ENCODE measurements at places on chromosomes 3 and 15.

GRCh38 chr3:72042397-72043203 is 257.7 kb upstream of the PROK2 start:
- no peak for DNase-seq

DNA sequence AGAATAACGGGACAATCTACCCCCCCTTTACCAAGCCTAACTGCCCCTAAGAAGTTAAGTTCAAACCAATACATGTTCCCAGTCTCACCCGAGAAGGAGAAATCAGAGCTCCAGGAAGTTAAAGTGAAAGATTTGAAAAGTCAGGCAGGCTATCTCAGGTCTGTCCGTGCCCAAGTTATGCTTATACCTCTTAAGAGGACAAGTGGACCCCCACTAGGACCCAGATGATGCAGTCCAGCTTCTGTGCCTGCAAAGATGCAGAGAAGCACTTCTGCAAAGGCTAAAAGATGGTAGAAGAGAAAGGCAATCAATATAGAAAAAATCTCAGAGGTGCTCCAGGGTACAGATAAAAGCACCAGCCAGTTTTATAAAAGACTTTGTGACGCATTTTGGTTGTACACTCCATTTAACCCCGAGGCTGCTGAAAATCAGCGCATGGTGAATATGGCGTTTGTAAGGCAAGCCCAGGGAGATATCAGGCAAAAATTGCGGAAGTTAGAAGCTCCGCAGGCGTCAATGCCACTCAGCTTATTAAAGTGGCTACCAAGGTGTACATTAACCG is 9.8 kb upstream of the SLC9C1 start:
- no peak for DNase-seq

DNA sequence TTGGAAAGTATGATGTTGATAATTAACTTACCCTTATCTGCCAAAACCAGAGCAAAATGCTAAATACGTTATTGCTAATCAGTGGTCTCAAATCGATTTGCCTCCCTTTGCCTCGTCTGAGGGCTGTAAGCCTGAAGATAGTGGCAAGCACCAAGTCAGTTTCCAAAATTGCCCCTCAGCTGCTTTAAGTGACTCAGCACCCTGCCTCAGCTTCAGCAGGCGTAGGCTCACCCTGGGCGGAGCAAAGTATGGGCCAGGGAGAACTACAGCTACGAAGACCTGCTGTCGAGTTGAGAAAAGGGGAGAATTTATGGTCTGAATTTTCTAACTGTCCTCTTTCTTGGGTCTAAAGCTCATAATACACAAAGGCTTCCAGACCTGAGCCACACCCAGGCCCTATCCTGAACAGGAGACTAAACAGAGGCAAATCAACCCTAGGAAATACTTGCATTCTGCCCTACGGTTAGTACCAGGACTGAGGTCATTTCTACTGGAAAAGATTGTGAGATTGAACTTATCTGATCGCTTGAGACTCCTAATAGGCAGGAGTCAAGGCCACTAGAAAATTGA is 59.7 kb downstream of the DCUN1D1 start:
- no peak for DNase-seq

- DNase-seq, result no peak
Measured at GRCh38 chr3:84487296-84487695, 471.5 kb upstream of the CADM2 start.

- no peak for DNase-seq
Measured at GRCh38 chr3:116285781-116286421, 159.4 kb downstream of the LSAMP start.

GRCh38 chr3:167729591-167729990 is 5.1 kb downstream of the PDCD10 start:
- no peak for DNase-seq

GRCh38 chr15:77144492-77145070 is 73.7 kb upstream of the TSPAN3 start:
- DNase-seq, result no peak

DNA sequence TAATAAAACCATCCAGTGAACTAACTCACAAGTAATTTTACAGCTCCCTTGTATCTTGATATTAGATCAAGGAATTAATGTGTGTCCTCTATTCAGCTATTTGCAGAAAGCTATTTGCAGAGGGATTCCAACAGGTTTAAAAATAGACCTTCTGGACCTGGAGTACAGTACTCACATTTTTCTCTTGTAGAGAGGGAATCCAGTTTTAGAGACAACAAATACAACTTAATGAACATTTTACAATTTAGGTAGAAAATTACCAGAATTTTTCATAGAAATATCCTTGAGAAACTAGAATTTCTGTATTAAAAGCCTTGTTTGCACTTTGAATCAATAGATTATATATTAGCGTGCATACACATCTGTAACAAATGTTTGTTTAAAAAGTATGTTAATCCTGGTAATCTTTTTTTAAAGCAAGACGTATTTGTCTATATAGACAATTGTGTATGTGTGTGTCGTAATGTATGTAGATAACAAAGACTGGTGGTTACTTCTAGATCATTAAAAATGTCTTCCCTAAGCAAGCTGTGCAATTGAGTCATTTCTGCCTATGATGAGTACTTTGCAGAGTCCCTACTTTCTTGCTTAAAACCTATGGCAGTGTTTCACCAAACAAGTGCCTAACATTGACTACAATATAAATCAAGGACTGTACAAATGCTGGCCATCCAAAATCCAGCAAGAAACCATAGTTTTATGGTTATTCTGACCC is 57.9 kb downstream of the PPP2R3A start:
- DNase-seq, result no peak

DNA sequence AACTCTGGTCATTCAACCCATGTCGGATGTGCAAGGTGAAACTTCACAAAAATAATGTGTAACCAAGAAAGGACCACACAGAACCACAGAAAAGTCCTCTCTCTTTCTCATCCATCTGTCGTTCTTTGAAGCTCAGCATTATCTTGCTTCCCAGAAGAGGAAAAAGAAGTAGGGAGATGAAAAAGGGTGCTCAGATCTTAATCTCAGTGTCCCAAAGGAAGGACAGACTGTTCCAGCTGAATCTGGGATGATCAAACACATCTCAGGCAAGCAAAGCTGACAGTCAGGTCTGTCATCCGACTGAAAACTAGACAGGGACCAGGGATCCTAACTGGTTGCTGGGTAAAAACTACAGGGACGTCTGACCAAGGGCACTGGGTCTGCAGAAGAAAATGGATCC is 16.2 kb downstream of the ARHGEF3 start:
- DNase-seq, result no peak

GRCh38 chr3:89289574-89290190 is 182.3 kb downstream of the EPHA3 start:
- no peak for DNase-seq

DNA sequence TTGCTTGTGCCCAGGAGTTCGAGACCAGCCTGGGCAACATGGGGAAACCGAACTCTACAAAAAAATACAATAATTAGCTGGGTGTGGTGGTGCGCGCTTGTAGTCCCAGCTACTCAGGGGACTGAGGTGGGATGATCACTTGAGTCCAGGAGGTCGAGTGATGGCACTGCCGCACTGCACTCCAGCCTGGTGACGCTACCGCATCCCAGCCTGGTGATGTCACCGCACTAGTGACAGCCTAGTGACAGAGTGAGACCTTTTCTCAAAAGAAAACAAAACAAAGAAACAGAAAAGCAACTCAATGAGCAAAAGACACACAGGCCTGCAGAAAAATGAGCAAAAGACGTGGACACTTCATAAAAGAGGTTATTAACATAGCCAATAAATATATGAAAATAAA is 19.9 kb upstream of the SYNM start:
- no peak for DNase-seq

- no peak for DNase-seq
Measured at GRCh38 chr3:172313671-172314070, 134.6 kb downstream of the GHSR start.

DNA sequence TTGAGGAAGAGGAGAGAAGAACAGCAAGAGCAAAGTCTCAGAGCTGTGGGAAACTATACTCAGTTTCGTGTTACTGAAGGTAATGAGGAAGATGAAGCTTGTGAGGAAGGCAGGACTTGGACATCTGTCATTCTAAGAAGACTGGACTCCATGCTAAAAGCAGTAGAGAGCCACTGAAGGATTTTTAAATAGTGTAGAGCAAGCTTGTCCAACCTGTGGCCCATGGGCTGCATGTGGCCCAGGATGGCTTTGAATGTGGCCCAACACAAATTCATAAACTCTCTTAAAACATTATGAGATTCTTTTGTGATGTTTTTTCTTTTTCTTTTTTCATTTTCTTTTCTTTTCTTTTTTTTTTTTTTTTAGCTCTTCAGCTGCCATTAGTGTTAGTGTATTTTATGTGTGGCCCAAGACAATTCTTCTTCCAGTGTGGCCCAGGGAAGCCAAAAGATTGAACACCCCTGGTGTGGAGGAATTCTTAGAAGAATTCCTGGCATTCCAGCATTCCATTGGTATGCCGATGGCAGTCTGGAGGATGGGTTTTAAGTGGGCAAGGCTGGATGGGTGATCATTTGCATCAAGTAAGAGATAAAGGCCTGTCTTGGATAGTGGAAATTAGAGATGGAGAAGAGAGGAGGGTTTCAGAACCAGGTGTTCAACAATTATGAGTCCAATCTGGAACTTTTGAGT is 6.9 kb upstream of the NFKBIZ start:
- no peak for DNase-seq

DNA sequence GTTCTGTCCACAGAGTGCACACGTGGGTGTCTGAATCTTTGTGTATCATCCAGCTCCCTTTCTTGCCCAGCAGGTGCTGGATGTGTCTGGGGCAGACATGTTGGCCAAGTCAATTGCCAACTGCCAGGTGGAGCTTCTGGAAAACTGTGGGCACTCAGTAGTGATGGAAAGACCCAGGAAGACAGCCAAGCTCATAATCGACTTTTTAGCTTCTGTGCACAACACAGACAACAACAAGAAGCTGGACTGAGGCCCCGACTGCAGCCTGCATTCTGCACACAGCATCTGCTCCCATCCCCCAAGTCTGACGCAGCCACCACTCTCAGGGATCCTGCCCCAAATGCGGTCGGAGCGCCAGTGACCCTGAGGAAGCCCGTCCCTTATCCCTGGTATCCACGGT is 12.5 kb upstream of the RPP14 start:
- DNase-seq, result no peak

GRCh38 chr15:73258271-73259108 is 110.3 kb downstream of the HCN4 start:
- DNase-seq, result no peak

DNA sequence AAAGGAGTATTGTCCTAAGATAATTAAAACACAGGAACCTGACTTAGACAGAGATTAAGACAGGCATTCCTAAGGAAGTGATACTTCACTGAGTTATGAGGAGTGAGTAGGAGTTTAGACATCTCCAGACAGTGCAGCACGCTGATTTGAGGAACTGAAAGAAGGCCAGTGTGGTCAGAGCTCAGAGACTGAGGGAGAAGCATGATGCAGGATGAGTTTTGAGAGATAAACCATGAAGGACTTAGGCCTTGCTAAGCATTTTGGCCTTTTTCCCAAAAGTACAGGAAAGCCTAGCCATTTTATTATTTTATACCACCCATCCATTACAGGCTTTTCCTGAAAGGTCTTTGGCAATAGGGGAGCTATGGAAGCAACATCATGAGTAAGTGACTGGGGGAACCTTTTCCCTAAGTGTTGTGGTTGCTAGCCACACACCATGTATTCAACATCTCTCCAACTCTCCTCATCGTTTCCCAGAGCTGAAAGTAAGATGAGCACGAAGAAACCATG is 375.6 kb upstream of the TPRG1 start:
- no peak for DNase-seq

- no peak for DNase-seq
Measured at GRCh38 chr3:25635038-25635437, 29.7 kb downstream of the TOP2B start.

DNA sequence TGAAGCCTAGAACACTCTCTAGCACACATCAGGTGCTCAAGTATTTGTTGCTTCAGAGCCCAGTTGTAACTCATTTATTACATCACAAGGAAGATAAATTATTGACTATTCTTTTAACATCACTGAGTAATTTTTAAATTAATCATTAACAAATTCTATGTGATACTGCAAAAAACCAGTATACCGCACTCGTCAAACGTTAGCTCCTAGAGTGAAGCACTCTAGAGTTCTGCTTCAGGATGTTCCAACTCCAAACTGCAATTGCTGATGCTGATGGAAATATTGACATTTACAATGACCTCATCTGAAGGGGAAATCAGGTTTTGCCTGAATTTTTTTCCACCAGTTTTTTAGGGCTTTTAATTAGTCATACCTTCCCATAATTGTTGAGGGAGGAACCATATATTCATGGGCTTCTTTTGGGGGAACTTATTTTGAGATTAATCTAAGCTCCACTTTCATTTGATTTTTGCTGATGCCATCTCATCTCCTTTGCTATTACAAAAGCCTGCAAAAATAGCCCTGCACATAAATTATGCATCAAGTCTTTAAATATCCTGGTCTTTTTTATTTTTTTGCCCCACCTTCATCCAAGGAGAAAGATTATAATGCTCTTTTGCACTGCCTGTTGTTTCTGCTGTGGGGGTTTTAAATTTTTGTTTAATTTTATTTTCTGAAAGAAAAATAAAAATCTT is 123.0 kb upstream of the STAC start:
- no peak for DNase-seq

GRCh38 chr3:70242297-70242882 is 70.0 kb downstream of the MDFIC2 start:
- no peak for DNase-seq

DNA sequence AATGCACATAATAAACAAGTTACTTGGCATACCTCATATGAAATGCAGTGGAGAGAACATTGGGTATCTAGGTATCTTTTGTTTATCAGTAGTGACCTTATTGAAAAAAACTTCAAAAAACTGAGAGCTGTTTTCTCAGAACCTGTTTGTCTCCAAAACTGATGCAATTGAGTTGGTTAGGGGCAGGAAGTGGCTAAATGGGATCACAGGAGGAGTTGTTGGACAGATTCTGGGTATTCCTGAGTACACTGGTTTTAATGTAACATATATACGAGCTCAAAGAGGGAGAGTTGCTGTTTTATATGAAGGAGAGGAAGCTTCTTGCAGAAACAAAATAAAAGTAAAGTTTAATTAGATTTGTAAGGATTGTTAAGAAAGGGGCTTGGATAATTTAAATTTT is 159.5 kb downstream of the C3orf70 start:
- DNase-seq, result no peak

- no peak for DNase-seq
Measured at GRCh38 chr3:43286841-43287499, 630 bp downstream of the SNRK start.

Data from stimulated activated CD8-positive, alpha-beta memory T cell treated with anti-CD3 and anti-CD28 coated beads, Interleukin-4, amount 100 ng/mL, for 1 hour (primary cell).